ENCODE measurements at places on chromosomes 7 and 10.
A peak's percentile ranks its signal among the peaks of the same experiment; 100 is the strongest.

DNA sequence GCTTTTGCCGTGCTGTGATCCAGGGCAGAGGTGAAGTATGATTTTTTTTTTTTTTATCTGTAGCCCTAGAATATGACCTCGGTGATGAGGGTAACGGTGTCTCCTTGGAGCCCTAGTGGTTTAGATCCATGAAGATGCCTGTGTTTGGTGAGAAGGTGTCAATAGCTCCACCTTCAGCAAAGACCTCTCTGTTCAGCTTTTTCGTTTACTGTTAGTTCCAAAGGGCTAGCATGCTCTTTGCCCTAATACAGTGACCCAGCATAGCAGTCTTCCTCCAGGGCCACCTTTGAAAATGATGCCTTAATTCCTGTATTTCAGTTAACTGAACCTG lies 746 bp upstream of the MRPS16 start:
- no peak for DNase-seq

DNA sequence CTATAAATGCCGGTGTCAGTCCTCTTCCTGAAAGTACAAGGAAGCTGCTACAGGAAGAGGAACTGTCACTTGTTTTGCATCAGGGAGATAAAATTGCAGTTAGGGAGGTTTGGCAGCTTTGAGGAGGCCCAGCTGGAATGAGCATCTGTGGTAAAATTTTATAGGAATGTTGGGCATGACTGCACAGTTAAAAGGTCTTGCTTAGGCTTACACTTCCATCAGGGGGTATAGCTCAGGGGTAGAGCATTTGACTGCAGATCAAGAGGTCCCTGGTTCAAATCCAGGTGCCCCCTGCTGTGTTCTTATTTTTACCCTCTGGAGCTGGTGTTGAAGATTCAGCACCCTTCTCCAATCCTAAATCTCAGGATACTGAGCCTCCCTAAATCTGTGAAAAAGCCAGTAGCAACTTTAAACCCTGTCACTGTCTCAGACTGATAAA lies 65.9 kb downstream of the ZNF467 start:
- DNase-seq: no peak

- no peak for DNase-seq
Observed at GRCh38 chr7:98107313-98107721, 655 bp downstream of the LMTK2 start.

DNA sequence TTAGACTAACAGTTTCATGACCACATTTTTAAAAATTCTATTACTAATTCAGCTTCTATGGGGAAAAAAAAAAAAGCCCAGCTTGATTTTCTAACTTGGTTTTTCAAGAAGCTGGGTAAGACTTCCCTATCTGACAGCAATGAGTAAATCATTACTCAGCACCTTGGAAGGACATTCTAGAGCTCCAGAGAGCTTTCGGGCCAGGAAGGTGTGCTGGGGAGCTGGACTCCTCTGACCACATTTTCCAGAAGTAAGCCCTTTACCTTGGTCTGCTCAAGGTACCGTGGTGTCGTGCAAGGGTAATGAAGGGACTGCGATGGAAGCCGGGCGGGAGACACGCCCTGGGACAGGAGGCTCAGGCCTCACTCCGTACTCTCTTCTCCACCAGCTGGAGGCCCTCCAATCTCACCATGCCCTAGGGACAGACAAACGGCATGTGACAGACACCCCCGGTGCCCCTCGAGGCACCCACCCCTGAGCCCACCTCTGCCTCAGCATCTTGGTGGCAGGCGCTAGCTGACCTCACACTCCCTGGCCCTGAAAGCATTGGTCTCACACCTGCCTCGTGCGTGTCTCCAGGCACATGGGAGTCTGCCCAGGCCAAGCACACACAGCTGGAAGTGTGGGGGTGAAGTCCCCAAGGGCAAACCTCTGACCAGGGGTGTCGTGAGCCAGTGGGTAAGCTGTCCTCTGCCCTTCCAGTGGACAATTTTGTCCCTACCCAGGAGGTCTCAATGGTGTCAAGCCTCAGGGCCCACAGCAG lies 152.1 kb downstream of the OAT start:
- no peak for DNase-seq

GRCh38 chr7:157507987-157508386 lies 171.2 kb downstream of the DNAJB6 start:
- DNase-seq: peak; percentile 58

DNA sequence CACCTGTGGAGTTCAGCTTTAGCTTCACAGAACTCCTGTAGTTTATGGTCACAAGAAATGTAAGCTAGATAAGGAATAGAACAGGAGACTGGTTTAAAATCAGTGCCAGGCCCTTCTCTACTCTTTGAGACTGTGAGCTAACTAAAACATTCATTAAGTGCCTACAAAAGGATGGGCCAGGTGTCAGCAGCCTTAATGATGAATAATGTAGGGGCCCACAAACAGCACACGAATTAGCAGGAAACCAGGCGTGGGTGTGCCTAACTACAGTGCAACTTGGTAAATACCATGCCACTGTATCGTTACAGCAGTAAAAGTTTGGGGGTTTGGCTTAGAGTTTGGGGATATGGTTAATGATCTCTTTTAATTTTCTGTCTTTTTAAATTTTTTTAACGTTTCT lies 6.1 kb upstream of the ABLIM1 start:
- DNase-seq: no peak

DNA sequence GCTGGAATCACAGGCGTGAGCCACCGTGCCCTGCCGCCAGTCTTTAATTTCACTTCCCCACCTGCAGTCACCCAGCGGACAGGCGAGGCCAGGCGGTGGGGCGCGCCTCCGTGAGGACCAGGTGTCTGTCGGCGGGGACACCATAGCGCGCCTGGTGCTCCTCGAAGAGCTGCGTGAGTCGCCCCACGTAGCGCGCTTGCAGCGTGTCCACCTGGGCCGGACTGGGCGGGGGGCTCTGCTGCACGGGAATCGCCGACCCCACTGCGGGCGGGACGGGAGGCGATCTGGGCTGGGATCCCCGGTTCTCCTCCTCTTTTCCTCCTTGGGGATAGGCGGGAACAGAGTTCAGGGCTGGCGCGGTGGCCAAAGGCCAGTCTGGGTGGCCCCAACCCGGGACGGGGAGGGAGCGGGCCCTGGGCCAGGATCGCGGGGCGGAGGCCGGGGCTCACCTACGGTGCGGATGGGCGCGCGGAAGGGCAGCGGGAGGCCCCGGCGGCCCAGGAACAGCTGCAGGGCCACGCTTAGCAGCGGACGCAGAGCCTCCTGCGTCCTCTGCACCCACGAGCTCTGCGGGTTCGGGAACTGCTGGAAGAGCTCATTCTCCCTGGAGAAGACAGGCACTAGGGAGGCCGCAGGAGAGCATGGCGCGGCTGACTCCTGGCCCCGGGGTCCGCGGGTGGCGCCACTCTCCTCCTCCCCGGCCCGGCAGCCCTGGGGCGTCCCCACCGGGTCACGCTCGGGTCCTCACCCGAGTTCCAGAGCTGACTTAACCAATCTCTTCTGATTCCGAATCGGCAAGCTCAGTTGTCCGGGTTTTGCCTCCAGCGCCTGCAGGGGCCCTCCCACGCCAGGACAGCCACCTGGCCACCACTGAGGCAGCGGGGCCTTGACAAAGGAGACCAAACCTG lies 1.1 kb upstream of the MOGAT3 start:
- DNase-seq: no peak

GRCh38 chr7:70387217-70387616 lies 744.7 kb upstream of the GALNT17 start:
- no peak for DNase-seq

DNA sequence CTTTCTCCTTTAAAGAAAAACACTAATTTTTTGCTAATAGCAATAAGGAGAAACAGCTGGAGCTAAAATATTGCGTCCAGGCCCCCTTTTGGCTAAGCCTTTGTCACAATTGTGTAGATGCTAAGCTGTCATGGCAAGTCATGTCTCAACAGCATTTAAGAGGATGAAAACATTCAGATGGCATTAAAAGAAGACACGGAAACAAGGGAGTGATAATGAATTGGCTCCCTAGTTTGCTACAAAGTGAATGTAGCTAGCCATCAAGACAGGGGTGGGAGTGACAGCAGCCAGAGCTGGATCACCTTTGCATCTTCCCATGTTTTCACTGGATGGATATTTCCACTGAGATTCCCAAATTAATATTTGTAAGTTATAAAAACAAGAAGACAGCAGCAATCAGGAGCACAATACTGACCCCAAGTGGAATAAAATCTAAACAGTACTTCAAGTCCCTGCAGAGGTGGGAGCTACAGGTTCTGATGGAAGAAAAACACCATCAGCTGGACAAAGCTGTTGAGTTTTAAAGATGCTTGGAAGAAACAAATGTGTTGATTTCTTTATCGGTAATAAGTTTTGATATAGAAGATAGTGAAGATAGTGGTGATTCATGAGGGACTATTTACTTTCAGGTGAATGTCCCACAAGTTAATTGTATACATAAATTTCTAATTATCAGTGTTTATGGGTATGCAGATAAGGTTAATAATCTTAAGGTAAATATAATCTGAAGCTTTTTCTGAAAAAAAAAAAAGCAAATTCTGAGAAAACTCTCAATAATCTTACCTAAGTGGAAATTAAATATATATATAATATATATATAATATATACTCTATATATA lies 129.4 kb downstream of the SLC16A9 start:
- DNase-seq: peak; percentile 26

DNA sequence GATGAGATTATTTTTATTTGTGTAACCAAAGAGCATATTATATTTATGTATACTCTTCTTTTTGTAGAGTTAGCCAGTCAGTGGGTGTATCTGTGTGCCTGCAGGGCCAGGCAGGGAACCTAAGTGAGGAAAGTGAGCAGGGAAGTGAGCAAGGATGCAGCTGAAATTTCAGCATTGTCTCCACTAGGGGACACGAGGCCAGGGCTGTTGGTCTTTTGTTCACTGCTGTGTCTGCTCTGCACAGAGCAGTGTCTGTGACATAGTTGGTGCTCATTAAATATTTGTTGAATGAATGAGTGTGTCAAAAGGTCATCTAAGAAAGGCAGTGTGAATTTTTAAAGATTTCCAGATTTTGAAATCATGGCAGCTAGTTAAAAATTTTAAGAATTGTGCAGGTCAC lies 51.8 kb downstream of the SUGCT start:
- no peak for DNase-seq

- DNase-seq: no peak
Observed at GRCh38 chr7:26159243-26159642, 7.2 kb downstream of the NFE2L3 start.

- no peak for DNase-seq
Observed at GRCh38 chr7:38360776-38361175, 87.3 kb upstream of the TARP start.

GRCh38 chr10:37289833-37290464 lies 164.6 kb downstream of the ANKRD30A start:
- DNase-seq: no peak

DNA sequence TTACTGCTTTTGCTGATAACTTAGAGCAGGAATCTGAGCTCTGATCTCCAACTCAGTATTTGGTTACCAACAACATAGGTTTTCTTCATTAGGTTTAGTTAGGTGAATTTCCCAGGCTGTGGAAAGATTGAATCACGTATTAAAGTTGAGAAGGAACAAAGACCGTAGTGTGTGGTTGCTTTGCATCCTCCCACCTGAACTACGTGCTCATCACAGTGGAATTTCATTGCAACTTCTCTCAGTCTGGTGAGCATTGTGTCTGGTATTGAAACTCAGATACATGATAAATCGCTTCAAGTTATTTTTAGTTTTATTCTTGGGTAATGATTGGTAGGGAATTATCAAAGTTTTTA lies 139.4 kb upstream of the AKR1E2 start:
- DNase-seq: no peak

DNA sequence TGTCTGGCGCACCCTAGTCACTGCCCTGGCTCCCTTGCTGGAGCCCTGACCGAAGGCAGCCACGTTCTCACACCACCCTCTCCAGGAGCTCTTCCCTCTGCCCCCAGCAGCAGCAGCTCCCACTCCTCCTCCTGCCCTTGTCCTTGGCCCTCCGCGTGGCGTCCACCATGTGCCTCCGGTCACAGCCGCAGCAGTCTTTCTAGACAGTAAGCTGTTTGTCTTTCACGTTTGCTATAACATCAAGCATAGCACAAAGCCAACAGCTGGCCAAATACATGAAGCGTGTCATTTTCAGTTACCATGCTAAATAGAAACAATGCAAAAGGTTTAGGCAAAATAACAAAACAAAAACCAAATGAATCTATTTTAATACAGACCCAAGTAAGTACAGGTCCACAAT lies 3.3 kb downstream of the PITRM1 start:
- DNase-seq: no peak

DNA sequence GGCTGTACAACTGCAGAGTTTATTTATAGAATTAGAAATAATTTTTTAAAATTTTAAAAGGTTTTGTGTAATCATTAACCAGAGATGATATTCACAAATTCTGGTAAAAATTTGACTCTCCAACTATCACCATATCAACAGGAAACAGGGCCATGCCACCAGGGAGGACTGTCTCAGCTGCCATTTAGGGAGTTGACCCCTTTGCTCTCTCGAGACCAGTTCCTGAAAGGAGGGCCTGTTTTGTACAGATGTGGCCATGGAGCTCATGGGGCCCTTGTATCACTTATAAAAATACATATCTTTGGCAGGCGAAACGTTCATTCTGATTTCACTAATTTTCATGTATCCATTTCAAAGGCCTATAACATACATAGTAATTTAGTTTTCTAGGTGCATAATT lies 20.3 kb downstream of the H2AZ2 start:
- no peak for DNase-seq

DNA sequence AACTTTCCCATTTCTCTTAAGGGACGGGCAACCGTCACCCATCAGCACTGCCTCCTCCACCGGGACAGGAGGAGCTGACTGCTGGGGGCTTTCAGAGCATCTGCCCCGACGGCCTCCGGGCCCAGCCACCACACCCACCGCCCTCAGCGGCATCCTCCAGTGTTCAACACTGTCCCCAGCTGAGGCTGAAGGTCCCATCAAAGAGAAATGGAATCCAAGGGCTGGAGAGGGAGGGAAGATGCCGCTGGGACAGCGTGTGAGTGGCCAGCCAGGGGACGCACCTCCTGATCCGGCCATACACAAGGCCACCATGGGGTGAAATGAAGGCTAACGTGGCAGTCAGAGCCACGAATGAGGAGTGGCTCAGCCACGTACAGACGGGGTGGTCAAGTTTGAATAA lies 153.6 kb upstream of the PPP2R2D start:
- no peak for DNase-seq

- DNase-seq: no peak
Observed at GRCh38 chr10:59627366-59628018, 82.2 kb downstream of the SLC16A9 start.

DNA sequence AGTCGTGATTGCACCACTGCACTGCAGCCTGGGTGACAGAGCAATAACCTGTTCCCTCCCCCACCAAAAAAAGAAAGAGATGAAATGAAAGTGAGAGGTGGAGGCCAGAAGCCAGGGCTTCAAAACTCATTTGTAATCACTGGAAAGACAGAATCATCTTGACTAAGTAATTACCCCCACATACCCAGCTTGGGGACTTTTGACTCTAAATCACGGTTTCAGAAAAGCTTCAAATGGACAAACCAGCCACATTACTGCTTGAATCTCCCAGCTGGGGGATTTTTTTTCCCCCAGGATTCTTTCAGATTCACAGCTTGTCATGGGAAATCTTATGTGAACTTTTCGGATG lies 361.0 kb downstream of the FRMD4A start:
- DNase-seq: no peak

- no peak for DNase-seq
Observed at GRCh38 chr10:123563581-123563855, 102.6 kb upstream of the GPR26 start.
